Activated CD8-positive, alpha-beta T cell treated with anti-CD3 and anti-CD28 coated beads for 36 hours (primary cell): ENCODE measurements at places on chromosomes 5 and 9.

GRCh38 chr9:4382722-4383317, 83.0 kb upstream of the GLIS3 start:
- DNase-seq, result no peak

DNA sequence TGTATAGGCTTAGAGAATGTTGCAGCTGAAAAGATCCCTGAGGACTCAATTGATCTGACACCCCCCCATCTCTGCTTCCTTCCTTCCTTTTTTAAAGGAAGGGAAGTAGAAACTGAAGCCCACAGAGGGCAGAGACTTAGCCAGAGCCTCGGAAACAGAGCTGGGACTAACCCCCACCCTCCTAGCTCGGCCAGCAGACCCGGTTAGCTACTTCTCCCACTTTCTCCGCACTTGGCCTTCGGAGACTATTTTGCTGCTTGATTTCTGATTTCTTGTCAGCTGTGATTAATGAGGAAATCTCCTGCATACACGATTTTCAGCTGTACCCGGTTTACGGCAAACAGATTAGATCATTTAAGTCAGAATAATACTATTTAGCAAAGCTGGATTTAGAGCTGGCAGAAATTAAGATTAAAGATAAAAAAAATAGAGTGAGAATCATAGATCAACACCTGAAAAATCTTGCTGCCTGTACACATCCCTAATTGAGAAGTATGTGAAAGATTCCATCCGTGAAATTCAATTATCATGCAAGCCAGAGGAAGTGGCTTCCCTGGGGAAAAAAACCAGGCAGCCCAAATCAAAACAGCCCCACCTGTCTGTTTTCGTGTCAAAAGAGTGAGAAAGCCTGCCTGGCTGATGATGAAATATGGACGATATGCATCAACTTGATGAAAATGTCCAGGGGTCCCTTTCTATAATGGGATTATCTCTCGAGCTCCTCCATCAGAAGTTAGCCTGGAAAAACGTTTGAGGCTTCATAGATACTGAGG, 159.5 kb upstream of the SHB start:
- no peak for DNase-seq

DNA sequence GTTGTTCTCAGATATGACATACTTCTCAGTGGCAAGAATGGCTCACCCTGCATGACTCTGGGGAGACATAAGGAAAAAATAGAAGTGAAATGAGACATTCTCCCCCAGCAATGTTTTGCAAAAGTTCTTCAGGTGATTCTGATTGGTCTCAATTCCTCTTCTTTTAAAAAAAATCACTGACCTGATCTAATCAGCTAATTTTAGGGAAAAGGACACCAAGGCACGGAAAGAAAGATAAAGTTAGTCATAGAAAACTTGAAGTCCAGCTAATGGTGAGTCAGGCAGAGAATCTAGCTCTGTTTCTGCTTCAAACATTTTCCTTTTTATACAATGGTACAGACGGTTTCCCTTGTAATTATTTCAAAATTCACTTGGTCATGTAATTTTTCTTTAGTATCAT, 1018.9 kb upstream of the ARRDC3 start:
- no peak for DNase-seq

- no peak for DNase-seq
Observed at GRCh38 chr5:129003232-129003631, 37.9 kb downstream of the SLC27A6 start.

- DNase-seq, result peak; percentile 13
Observed at GRCh38 chr5:171840066-171840465, 54.4 kb downstream of the SMIM23 start.

- peak; percentile 46 for DNase-seq
Observed at GRCh38 chr9:19976226-19976625, 187.4 kb upstream of the SLC24A2 start.

- no peak for DNase-seq
Observed at GRCh38 chr9:109231593-109231992, 64.5 kb upstream of the FRRS1L start.

- no peak for DNase-seq
Observed at GRCh38 chr5:178123966-178124925, 6.6 kb upstream of the RMND5B start.

DNA sequence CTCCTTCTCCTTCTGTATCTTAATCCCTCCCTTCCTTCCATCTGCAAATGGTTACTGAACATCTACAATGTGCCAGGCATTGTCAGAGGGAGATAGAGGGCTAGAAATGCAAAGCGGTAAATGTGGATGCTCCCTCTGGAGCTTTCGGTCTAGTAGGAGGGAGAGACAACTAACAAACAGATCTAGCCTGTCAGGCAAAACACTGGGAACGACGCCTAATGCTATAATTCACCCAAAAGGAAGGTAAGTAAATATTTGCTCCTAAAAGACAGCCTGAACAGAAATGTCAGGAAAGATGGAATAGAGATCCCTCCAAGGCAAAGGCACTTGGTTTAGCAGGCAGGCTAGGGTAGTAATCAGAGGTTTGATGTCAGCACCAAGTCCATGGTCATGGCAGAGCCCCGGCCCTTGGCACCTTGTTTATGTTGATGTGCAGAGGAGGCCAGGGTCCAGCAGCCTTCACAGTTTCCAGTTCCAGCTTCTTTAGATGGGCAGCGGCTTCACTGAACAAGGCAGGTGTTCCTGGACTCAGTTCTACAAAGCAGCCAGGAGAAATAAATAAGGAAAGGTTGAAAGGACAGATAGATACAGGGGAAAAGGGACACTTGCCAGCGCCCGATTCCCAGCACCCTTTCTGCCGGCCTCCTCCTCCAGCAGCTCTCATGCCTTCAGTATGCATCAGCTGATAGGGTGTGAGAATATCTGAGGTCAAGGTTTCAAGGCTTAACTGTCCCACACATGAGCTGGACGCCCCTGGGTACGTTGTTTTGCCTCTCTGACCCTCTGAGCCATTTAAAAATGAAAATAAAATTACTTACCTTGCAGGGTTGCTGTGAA, 46.5 kb upstream of the FRRS1L start:
- DNase-seq, result no peak

- no peak for DNase-seq
Observed at GRCh38 chr9:108913391-108913790, 20.5 kb downstream of the ELP1 start.

- no peak for DNase-seq
Observed at GRCh38 chr5:77849308-77849900, 73.3 kb upstream of the TBCA start.

DNA sequence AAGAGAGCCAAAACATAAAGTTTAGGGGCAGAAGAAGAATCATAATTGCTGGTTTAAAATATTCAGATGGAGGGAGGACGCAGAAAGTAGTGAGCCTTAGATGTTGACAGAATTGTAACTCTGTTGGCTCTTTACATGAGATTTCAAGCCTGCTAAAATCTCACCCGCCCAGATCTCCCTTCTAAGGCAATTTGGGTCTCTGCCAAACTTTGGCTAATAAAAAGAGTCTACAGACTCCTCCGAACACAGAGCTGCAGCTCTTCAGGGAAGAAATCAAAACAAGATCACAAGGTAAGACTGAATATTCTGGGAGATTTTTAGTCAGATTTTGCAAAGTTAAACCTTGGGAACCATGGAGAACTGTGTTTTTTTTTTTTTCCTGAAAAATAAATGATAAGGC, at the start of gene IL33:
Gene IL33, plus strand, starts transcription at position 246 of the 400 bp plus-strand sequence. CDS start 25,888 bp downstream, outside the sequence.
- DNase-seq, result no peak

DNA sequence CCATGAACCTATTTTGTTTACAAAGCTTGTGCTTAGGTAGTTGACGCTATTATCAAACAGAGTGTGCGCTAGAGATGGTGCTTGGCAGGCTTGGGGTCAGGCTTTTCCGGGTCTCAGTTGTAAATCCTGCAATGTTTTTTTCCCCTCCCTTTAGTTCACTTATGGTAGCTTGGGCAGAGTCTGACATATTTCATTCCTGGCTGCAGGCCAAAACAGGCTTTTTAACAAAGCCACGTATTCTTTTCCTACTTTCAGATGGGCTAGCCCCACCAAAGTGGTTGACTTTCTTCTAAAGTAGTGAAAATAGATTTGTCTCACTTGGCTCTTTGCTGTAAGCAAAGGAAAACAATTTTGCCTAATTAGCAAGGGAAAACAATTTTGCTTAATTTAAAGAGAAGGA, 58.0 kb upstream of the FBN2 start:
- DNase-seq, result no peak

GRCh38 chr9:20376731-20377375, 245.4 kb downstream of the MLLT3 start:
- no peak for DNase-seq

GRCh38 chr9:108761655-108762347, 94.0 kb downstream of the ACTL7B start:
- peak; percentile 51 for DNase-seq

GRCh38 chr5:179595916-179596315, 27.6 kb downstream of the HNRNPH1 start:
- DNase-seq, result no peak

- DNase-seq, result no peak
Observed at GRCh38 chr5:66671305-66671704, 75.1 kb downstream of the MAST4 start.

DNA sequence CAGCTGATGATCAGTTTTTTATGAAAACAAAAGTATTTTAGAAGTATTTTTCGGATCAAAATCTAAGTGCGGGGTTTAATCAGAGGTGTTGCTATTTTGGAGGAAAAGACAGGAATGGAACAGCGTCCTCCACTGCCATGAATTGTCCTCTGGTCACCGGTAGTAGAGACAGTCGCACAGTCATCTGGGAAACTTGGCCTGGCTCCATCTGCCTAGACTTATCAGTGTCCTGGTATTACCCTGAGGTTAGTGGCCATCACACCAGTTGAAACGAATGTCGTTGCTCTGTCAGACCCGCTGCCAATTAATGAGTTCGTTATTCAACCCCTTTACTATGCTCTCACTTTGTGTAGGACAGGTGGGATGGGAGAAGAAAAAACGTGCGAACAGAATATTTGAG, 8.2 kb downstream of the TLX3 start:
- no peak for DNase-seq

DNA sequence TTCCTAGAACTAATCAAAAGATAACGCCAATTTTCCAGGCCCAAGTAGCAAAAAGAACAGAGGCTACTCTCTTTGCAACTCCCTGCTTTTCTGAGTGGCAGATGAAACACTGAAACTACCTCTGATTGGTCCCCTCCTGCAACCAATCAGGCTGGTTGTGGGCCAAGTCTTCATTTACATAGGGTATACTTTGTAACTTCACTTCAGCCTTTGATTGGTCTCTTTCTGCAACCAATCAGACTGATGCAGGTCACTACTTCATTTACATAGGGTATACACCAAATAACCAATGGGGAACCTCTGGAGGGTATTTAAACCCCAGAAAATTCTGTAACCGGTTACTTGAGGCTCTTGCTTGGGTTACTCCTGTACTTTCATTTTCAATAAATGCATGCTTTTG, 289.6 kb downstream of the MED10 start:
- DNase-seq, result no peak

- DNase-seq, result no peak
Observed at GRCh38 chr5:34622098-34622400, 34.1 kb upstream of the RAI14 start.

DNA sequence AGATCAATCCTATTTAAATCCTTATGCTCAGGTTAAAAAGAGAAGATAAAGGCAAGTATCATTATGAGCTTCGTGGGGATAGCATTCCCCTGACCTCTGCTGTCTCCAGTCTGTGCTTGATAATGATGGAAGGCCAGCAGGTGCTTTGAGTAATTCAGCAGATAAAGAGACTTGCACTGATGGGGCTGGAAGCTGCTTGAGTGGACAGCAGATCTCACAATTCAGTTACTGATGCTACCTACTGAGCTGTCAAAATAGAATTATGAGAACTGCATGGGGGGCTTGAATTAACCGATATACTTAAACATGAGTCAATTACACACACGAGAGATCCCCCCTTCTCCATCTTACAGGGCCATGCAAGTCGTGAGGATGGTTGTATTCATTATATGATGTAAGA, 107.7 kb upstream of the GPR151 start:
- DNase-seq, result no peak

DNA sequence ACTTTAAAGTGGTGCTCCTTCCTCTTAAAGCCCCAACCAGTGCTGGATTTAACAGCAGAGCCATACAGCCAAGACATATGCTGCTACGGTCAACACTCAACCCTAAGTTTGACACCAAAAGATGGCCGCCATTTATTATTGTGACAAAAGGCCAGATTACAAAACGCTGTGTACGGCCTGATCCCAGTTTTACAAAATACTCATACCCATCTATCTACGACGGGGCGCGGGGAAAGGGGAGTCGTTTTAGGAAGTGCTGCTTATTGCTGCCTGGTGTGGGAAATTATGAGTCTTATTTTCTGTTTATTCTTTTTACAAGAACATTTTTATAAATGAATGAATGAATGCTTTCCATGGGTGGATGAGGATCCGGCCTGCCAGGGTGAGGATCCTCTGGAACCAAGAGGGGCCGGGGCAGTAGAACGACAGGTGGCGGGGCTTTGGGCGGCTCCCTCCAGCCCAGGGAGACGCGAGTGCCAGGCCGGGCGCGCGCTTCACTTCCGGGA, 457 bp upstream of the IDNK start:
- DNase-seq, result no peak

DNA sequence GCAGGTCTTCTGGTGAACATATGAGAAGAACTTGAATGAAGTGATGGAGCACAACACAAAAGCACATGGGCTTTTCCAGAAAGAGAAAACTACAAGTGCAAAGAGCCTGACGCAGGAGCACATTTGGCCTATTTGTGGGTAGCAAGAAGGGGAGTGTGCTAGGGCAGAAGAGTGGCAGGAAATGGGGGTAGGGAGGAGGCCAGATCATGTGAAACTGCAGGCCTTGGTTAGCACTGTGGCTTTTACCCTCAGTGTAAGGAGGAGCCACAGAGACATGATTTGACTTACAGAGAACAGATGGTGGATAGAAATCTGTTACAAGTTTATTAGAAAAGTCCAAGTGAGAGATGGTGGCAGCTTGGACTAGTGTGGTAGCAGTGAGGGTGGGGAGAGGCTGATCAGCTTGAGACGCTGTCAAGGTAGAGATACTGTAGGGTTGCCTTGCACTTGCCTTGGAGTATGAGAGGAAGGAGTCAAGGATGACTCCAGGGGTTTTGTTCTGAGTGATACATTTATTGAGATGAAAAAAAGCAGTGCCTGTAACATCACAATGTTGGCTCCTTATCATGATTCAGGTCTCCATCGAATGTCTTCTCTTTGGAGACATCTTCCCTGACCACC, 126.7 kb downstream of the PPP2R2B start:
- peak; percentile 80 for DNase-seq

- DNase-seq, result no peak
Observed at GRCh38 chr9:133273098-133273497, 1.9 kb downstream of the ABO start.

DNA sequence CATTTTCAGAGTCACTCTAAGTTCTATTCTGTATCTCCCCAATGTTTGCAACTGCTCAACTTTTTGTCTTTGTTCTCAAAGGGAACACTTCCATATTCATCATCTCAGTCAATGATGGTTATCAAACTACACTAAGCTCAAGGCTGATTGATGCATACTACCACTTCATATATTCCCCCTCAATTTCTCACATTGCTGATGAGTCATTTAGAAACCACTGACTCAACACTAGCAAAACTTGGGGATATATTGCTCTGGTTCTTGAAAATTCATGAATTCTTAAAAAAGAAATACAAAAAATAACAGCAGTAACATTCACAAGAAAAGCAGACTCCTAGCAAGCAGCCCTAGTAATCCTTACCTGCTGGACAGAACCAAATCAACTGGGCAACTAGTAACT, 52.2 kb downstream of the ABHD17B start:
- no peak for DNase-seq
